ENCODE measurements at places on chromosomes 1 and 21.
A peak's percentile ranks its signal among the peaks of the same experiment; 100 is the strongest.

- no peak for DNase-seq
Measured at GRCh38 chr1:208977638-208978256, 605.8 kb upstream of the CAMK1G start.

- DNase-seq = peak; percentile 96
Measured at GRCh38 chr21:31530897-31531705, 128.4 kb upstream of the SOD1 start.

DNA sequence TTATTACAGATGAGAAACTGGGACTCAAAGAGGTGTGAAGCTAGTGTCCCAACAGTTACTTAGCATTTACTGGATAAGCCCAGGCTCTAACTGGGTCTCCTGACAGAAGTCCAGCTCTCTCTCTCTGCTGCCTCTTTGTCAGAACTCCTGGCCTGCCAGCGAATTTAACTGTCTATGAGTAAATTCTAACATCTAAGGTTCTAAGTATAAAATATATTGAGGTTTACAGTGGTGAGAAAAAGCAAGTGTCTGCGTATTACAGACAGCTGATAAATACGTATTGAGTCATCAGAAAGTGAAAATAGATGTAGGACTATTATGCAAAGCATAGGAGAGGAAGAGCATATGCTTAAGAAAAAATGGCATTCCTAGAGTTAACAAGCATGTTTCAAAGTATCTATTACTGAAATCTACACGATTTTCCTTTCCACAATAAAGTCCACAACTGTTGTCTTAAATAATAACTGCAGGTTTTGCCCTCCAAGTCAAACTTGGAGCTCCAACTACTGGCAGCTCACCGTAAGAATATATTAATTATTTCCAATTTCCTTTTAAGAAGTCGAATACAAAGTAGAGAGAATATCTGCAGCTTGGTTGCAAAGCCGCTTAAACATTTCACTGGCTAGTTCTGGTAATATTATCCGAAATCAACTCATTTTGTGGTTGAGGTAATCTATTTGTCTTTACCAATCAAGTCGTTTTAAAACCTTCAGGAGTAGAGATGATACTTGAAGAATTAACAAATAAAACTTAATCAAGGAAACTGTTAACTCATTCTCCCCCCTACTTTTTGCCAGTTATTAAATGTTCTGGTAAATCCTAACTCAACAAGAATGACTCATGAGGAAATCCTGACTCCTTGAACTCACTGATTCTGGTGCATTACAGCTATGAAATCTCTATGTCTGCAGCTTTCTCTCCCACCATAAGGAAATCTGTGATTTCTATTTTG lies 1.4 kb upstream of the RGS2 start:
- no peak for DNase-seq

DNA sequence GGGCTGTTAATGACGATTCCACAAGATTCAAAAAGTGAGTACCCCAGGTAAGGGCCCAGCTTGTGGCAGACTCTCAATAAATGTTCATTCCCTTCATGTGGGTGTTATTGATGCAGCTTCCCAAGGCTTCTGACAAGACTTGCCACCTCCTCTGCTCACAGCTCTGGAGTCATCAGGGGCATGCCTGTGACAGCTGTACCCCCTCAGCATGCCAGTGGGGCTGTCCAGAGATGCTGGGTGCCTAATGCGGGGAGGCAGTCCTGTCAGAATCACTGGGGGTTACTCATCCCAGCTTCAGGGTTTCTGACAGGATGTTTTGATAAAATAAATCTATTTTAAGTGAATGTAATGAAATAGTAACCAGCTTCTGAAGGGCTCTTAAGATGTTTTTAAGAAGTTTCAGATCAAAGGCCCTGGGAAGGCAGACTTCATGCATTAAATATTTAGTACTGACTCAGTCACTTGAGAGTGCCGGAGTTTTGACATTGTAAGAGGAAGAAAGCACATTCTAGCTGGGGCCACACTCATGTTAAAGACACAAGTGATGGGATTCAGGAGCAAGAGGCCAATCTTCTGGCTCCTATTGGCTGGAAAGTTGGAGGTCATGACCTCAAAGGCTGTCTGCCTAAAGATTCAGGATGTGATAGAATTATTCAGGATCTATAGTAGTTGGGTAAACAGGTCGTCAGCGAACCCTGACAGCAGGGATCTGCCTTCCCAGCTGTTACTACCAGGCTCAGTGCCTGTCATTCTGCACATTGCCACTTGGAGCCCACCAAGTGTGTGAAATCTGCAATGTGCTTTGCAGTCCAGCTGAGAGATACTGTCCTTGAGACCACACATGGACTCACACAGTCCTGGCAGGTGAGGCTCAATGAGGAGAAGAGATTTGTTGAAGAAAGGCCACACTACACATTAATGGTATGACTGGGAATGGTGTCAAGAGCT lies 239.6 kb upstream of the BEND5 start:
- no peak for DNase-seq

DNA sequence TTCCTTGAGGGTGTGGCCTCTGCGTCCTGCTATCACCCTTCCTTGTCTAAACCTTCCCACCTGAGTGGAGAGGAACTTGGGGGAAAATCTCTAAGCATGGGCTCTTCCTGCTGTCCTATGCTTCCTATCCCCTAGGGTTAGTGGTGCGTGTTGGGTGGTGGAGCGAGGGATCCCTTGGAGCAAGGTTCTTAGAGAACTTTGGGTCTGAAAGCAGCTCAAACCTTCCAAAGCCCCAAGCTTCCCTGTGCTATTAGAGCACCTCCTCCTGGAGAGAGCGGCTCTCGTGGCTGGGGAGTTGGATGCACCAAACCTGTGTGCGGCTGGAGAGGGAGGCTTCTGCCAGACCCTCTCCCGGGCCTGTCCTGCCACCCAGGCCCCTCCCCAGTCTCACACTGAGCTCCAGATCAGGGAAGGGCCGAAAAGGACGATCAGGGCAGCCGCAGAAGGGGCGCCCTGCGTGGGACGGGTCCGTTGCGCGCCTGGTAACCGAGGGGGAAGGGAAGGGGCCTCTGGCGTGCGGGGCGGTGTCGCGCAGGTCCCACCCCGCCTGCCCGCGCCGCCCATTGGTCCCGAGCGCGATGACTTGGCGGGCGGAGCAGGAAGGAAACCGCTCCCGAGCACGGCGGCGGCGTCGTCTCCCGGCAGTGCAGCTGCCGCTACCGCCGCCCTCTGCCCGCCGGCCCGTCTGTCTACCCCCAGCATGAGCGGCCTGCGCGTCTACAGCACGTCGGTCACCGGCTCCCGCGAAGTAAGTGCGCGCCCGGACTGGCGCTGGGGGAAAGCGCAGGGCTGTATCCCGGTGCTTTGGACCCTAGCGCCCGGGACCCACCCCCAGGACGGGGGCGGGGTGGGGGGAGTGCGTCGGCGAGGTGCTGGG lies at the start of gene SH3BGRL3:
SH3BGRL3 (plus strand) TSS at position 631 of the 877 bp plus-strand sequence; CDS start at position 701, 70 bp downstream.
- DNase-seq = peak; percentile 69

GRCh38 chr1:212432272-212432660 lies 454 bp upstream of the NENF start:
- no peak for DNase-seq

DNA sequence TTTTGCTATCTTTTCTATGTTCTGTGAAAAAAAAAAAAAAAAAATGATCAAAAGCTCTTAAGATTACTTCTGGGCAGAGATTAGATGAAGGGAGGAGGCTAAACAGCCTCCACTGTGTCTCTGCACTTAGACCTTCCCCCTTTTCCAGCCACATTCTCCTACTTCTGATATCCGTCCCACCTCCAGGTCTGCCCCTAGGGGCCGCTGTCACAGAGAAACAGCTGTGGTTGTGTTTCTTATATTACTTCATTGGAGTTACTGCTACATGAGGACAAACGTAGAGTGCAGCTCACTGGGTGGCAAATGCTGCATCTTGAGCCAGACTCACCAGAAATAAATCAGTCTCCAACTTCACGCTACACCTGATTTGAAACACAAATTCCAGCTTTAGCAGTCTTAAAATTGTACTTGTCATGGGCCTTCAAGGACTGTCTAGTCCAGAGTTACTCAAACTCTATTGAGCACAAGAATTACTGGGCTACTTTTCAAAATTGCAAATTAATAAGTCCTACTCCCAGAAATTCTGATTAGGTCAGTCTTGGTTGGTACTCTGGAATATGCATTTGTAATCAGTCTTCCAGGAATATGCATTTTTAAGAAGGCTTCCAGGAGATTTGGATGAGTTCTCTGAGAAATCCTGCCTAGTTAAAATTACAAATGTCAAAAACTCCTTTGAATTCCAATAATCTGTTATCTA lies 125.2 kb upstream of the PTBP2 start:
- DNase-seq = no peak

GRCh38 chr1:247115141-247115510 lies 11.0 kb upstream of the ZNF669 start:
- no peak for DNase-seq

GRCh38 chr21:29939924-29940275 lies at the start of gene GRIK1:
Gene GRIK1 (minus strand): TSS chr21:29939996.
- peak; percentile 0 for DNase-seq

DNA sequence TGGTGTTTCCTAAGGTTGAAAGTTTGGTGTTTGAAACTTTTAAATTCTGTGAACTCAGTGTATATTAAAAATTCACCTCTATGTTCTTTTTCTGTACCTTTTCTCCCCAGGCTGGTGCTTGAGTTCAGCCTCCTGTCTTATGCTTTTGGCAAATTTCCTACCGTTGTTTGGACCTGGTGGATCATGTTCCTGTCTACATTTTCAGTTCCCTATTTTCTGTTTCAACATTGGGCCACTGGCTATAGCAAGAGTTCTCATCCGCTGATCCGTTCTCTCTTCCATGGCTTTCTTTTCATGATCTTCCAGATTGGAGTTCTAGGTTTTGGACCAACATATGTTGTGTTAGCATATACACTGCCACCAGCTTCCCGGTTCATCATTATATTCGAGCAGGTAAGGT lies 24.9 kb upstream of the AXDND1 start:
- DNase-seq = no peak

GRCh38 chr1:69747207-69747606 lies 179.5 kb downstream of the LRRC7 start:
- no peak for DNase-seq

- no peak for DNase-seq
Measured at GRCh38 chr1:25198663-25199252, 33.5 kb downstream of the SYF2 start.

DNA sequence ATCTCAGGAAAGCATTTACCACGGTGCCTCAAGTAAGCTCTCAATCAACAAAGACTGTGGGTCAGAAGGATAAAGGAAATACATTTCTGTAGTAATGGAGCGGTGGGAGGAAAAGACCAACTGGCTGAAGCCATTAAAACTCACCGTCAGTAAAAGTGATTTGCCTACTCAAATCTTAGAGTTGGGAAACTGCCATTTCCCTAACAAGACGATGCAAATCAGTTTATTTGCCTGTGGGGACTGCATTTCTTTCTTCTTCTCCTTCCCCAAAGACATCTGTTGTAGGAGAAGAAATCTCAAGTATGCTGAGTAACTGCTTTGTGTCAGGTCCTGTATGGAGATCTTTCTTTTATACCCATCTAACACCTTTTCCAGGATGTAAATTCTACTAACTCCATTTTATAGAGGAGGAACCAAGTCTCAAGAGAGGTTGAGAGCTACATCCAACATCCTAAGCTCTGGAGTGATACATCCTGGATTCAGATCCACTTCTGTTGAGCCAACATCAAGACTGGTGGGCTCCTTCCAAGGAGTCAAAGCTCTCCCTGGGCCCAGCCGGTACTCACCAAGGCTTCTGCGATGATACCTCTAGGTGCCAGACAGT lies 219.3 kb upstream of the FGGY start:
- DNase-seq = no peak

- no peak for DNase-seq
Measured at GRCh38 chr21:24308183-24308582, 1299.1 kb downstream of the MRPL39 start.

- no peak for DNase-seq
Measured at GRCh38 chr1:178928041-178928440, 57.2 kb upstream of the ANGPTL1 start.

- DNase-seq = no peak
Measured at GRCh38 chr1:24725209-24725651, 20.0 kb upstream of the CLIC4 start.

GRCh38 chr1:150560011-150560438 lies 10.8 kb downstream of the ADAMTSL4 start:
- peak; percentile 82 for DNase-seq

GRCh38 chr1:38612951-38613350 lies 246.6 kb downstream of the RRAGC start:
- no peak for DNase-seq

DNA sequence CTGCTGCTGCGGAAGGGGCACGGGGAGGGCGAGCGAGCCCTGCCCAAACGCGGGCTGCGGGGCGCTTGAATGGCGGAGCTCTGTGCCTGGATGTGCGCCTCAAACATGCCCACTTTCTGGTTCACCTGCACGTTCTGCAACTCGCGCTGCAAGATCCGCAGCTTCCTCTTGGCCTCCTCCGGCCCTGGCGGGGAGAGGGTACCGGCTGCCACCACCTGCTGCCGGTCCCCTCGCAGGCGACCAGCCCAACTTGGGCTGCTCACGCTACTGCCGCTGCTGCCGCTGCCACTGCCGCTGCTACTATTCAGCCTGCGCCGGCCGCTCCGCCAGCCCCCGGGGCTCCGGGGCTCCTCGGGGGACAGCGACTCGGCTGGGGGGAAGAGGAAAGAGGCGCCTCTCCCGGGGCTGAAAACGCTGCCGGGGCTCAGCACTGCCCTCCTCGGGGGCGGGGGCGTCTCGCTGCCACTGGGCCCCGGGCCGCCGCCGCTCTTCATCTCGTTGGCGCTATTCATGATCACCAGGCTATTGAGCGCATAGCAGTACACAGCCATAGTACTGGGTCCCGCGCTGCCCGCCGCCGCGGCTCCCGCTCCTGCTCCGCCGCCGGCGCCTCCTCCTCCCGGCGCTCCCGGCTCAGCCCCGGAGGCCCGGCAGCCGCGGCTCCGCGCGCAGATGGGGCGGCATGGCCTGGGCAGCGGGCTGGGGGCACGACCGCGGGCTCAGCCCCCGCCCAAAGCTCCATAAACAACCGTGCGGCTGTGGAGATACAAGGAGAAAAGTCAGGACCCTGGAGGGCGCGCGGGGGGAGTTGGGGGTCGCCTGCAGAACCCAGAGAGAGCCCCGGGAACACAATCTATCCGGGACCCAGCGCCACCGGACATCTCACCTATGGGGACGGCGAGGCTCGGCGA lies 1.9 kb downstream of the ITPKB start:
- DNase-seq = no peak

- DNase-seq = peak; percentile 76
Measured at GRCh38 chr1:247332623-247333361, 1.1 kb upstream of the ZNF496 start.

DNA sequence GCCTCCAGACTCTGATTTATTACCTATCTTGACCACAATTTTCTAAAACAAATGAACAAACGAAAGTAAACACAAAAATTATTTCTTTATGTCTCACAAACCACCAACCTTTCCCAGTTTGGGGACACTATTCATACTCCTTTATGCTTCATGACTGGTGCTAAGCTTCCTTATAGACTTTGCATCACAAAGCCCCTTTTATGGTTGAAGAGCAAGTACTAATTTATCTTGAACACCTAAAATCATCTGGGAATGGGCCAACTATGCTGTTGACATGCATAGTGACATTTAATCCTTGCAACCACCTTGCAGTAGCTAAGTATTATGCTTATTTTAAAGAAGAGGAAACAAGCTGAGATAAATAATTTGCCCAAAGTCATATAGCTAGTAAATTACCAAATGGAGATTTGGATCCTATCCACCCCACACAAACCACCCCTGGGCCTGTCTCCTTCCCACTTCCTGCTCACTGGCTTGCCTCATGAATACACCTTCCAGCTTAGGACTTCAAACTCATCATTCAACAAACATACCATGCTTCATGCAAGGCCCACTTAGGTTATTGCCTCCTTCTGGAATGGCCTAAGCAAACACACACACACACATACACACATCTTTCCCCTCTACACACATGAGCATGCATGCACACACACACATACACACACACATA lies 192.2 kb downstream of the PLPP3 start:
- peak; percentile 25 for DNase-seq
